Progenitor cell of endocrine pancreas (in vitro differentiated cells): ENCODE measurements at places on chromosomes 5 and 9.

GRCh38 chr5:148343603-148344487 is 8.5 kb downstream of the SPINK9 start:
- DNase-seq: no peak

DNA sequence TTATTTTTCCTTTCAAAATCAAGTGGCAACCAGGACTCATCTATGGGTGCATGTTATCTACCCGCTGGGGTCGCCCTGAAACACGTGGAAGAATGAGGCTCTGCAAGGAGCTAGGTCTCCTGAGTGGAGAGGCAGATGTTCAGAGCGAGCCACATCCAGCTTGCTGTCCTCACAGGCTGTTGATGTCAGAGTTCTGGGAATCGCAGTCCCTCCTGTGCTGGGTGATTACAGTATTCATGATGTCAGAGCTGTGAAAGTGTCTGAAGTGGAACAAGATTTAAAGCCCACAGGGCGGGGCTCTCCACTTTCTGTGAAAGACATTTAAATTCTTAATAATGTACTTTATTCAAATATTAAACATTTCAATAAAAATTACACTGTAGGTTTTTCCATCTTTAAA is 24.4 kb upstream of the LMX1B start:
- no peak for DNase-seq

GRCh38 chr5:126503602-126504104 is 80.4 kb downstream of the GRAMD2B start:
- no peak for DNase-seq

GRCh38 chr5:174459832-174460448 is 264.4 kb upstream of the MSX2 start:
- no peak for DNase-seq

- no peak for DNase-seq
Measured at GRCh38 chr5:76849419-76850291, at the start of gene S100Z. Gene S100Z (plus strand): TSS chr5:76850014. CDS start chr5:76875360, 25,346 bp downstream.

DNA sequence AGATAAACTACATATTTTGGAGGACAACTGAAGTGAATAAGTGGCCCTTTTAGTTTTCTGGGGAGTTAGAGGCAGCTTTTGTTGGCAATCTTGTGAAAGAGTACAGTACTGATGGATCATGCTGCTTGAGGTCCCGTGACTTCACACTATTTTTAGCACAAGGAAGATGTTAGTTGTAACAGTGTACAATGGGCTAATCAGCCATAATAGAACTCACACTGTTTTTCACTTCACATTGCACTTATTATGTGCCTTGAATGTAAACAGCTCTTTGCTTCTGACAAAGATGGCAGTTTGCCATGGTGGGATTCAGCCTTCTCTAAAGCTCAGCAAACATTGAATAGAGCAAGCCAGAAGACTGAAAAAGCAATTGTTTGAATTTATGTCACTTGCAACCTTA is 176.7 kb upstream of the ZNF608 start:
- no peak for DNase-seq

- no peak for DNase-seq
Measured at GRCh38 chr5:1473746-1474145, 28.5 kb upstream of the SLC6A3 start.

DNA sequence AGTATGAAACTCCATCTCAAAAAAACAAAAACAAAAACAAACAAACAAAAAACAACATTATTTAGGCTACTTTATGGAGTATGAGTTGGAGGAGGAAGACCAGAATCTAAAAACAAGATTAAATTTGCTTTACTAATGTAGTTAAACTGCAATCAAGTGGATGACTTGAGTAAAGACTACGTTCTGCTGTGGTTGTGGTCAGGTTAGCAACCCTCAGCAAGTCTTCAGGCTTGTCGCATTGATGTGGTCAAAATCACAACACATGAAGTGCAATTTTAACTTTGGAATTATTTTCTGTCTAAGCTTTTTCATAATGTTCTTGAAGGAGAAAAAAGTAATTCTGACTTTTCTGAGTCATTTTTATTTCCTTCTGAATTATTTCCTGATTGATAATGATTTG is 43.1 kb downstream of the PDE6A start:
- no peak for DNase-seq

- DNase-seq: no peak
Measured at GRCh38 chr9:91101611-91102168, 260.0 kb downstream of the AUH start.

GRCh38 chr5:45623832-45624231 is 72.3 kb downstream of the HCN1 start:
- no peak for DNase-seq

GRCh38 chr5:157651623-157652376 is 438 bp downstream of the SOX30 start:
- no peak for DNase-seq

DNA sequence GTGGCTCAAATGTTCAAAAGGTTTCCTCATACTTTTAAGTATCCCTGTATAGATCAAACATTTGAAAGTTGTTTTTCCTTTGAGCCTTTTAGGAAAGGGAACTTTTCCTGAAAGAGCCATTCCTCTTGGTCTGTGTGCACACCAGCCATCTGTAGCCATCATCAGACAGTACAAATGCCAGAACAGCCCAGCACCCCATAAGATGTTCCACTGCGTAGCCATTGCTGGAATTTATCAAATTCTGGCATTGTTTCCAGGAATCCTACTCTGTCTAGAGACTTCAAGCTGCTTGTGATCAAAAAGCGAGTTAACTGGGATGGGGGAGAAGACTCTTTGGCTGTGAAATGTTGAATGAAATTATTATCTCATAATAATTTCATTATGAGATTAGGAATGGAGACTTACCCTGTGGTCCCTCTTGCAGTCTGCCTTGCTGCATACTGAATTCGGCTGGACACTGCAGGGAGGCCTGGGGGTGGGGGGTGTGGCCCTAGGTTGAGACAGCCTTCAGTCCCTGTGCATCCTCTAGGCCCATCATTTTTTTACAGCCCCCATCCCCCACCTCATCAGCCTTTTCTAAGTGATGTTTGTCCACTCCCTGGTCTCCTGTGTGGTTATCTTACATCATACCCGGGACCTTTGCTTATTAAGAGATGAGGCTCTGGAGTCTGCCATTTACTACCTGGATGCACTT is 99.8 kb downstream of the RALGPS1 start:
- no peak for DNase-seq

DNA sequence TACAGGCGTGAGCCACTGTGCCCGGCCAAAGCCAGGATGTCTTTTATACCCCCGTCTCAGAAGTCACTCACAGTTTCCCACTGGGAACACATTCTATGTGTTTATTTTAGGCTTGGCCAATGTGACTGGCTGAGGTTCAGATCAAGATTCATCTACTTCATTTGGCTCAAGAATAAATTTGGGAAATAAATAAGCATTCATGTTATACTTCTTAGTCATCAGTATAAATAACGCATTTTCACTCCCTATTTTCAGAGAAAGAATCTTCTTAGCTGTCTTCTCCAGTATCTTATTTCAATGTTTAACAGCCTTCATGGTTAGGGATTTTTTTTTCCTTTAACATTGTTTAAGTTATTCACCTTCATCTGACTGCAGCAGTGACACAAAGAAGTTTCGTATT is 11.8 kb downstream of the S100Z start:
- DNase-seq: no peak

GRCh38 chr9:113350937-113351336 is 1.6 kb downstream of the BSPRY start:
- no peak for DNase-seq

DNA sequence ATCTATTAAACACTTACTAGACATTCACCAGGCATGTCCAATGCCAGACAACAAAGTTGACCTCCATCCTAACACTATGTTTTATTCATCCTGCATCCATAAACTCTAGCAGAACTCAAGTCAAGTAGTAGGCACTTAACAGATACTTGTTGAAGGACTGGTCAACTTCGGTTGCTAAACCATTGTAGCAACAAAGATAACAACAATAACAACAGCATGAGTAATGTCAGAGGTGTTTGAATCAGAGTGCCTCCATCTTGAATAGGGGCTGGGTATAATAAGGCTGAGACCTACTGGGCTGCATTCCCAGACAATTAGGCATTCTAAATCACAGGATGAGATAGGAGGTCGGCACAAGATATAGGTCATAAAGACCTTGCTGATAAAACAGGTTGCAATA is 180.5 kb upstream of the ZNF462 start:
- no peak for DNase-seq

DNA sequence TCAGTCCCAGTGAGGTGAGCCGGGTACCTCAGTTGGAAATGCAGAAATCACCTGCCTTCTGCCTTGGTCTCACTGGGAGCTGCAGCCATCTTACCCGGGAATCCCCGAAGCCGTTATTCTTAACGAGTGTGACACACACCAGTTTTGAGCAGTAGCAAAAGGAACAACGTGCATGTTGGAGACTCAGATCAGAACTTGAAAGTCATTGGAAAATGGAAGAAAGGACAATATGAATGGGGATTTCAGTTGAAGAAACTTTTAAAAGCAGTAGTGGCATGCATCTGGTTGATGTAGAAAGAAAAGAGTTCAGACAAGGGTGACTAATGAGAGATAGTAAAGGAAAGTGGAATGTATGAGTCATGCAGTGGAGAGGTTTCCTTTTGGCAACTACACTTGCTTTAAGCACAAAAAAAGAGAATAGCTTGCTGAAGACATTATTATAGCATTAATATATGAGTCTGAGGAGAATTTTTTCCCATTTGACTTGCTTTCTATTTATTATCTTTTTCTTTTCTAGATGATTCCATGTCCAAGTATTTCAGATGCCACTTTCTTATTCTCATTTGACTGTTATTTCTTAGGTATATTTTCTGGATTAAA is 44.4 kb upstream of the ANKDD1B start:
- DNase-seq: no peak

DNA sequence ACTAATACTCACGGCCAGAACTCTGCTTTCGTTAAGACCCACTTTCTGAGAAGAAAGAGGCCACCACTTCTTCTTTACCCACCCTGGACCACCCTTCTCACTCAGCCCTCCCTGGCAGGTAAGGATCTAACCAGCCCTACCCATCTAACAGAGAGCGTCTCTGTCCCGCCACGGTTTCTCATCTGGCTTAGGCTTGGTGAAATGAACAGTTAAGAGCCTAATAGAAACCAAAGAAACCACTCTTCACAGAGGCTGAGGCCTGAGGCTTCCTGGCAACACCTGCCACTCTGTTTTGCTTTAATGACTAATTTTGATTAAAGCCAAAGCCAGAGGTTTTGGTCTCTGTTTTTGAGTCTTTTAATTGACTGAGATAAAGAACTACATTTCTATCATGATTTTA is 354.1 kb upstream of the SLC30A5 start:
- no peak for DNase-seq

DNA sequence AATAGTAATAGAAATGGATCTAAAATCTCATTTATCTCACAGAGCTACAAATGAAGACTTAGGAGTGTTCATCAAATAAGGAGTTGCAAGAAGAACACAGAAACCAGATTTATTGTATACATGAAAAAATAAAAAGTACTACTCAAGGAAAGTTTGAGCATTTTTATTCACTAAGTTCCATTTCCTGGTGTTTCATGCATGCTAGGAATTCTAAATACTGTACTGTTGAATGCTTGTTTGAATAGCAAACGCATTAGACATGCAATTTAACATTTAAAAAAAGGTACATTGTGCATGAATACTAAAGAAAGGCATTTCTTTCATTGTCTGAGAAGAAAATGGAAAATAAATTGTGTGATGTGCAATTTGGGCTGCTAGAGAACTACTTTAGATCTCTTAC is 52.1 kb downstream of the C6 start:
- no peak for DNase-seq

DNA sequence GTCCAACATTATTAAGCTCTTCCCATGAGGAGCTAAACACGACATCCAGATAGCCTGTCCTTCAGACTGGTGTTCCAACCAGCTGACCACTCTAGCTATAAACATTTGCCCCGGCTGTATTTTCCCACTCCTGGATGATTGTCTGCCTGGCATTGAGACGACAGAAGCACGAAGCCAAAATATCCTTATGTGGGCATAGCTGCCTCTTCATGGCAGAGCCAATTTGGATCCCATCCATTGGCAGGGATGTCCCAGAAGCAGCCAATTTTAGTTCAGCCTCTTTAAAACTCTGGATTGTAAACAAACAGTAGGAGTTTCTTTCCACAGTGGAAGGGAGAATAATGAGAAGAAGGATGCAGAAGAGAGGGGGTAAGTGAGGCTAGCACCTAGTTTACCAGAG is 507.6 kb downstream of the CETN3 start:
- DNase-seq: no peak

DNA sequence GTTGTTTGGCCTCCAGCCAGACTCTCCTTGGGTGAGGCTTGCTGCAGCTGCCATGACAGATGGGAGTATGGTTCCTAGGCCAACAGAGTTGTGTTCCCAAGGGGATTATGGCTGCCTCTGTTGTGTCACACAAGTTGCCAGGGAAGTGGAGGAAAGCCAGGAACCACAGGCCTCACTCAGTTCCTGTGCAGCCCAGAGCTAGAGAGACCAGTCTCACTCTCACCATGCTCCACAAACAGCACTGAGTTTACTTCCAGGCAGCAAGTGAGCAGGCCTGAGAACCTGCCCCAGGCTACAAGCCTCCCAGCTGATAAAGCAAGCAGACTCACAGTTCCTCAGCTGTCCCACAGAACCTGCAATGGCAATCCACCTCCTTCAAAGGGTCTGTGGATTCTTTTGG is 273.6 kb upstream of the TAS2R1 start:
- no peak for DNase-seq

- no peak for DNase-seq
Measured at GRCh38 chr5:158898185-158899177, 201.2 kb downstream of the EBF1 start.

- DNase-seq: no peak
Measured at GRCh38 chr5:160023007-160023907, 14.3 kb downstream of the TTC1 start.

GRCh38 chr9:8706531-8706930 is 907.0 kb upstream of the DMAC1 start:
- DNase-seq: no peak

GRCh38 chr5:4233671-4234070 is 638.0 kb downstream of the IRX1 start:
- no peak for DNase-seq

DNA sequence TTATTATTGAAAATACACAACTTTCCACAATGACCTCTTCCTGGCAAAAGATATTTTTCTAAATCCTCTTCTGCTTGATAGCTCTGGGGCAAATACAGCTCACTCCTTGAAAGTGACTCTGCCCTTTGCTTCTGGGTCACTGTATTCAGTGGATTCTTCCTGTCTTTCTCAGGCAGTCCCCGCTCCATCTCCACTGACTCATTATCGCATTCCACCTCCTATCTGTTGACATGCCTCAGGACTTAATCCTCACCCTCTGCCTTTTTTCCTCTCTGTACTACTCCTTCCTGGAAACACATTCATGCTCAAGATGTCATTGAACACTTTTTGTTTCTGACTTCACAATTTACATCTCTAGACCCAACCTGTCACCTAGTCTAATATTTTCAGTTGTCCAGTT is 8.4 kb upstream of the RGS7BP start:
- no peak for DNase-seq

GRCh38 chr5:146860213-146860893 is 18.2 kb downstream of the PPP2R2B start:
- DNase-seq: no peak

GRCh38 chr5:130890610-130891009 is 274.4 kb downstream of the HINT1 start:
- no peak for DNase-seq
